Fibroblast of skin of back (primary cell): ENCODE measurements at places on chromosomes 13 and 19.
A peak's percentile ranks its signal among the peaks of the same experiment; 100 is the strongest.

DNA sequence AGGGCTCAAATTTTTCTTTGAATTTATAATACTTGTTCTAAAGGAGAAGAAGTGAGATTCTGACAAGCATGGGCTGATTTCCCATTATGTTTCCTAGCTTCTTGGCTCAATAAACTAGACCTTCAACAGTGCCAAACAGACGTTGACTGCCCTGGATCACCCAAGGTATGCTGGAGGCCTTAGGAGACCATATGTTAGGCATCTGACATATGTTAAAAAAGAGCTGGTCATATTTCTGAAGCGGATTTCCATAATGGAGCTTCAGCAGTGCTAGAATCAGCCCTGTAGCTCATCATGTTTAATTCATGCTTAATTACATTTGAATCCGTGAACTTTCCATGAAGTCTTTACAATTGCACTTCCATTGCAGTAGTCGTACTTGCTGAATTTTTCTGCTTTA lies 653.3 kb downstream of the DIAPH3 start:
- no peak for DNase-seq

- no peak for DNase-seq
Observed at GRCh38 chr13:68940049-68940448, 1167.6 kb upstream of the ATXN8OS start.

GRCh38 chr19:49889687-49890348 lies 6.9 kb downstream of the IL4I1 start:
- DNase-seq, result peak; percentile 72

- DNase-seq, result peak; percentile 27
Observed at GRCh38 chr19:41265395-41266153, 1.4 kb downstream of the HNRNPUL1 start.

GRCh38 chr13:66098931-66099628 lies 1131.1 kb downstream of the PCDH9 start:
- DNase-seq, result peak; percentile 6

GRCh38 chr19:18588611-18589379 lies at the start of gene REX1BD:
Gene REX1BD, plus strand, starts transcription at chr19:18588798. Its CDS starts 4 bp downstream, at chr19:18588802.
- DNase-seq, result peak; percentile 79

GRCh38 chr13:44111701-44112100 lies 232.0 kb downstream of the LACC1 start:
- no peak for DNase-seq

DNA sequence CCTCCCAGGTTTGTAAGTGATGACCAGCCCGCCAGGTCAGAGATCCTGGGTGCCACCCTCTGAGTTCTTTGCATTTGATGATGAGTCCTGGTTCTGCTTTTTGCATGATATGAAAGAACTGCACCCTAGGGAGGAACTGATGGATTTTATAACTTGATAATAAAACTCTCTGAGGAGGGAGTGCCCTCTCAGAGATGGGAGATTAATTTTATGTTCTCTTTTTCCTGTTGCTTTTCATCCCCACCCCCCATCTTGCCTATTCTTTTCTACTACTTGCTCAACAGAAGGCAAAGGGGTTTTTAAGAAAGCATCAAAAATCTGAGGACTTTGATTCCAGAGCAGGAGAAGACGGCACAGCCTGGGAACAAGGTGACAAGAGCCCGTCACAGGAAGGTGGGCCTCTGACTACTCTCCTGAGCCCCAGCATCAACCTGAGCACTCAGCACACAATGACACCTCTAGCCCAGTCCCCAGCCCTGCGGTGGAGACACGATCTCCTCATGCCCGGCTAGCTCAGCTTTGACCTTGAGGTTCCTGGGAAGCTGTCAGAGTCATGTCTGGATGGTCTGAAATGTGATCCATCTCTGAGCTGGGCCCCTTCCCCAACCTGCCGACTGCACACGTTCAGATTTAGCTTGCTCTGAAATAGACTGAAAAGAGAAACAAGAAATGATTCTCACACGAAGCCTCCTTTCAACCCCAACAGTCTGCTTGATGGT lies 69.1 kb downstream of the SIAH3 start:
- DNase-seq, result no peak

GRCh38 chr19:950352-951066 lies 24.7 kb downstream of the ARID3A start:
- DNase-seq, result no peak

- peak; percentile 4 for DNase-seq
Observed at GRCh38 chr13:97573011-97573410, 139.0 kb downstream of the RAP2A start.

DNA sequence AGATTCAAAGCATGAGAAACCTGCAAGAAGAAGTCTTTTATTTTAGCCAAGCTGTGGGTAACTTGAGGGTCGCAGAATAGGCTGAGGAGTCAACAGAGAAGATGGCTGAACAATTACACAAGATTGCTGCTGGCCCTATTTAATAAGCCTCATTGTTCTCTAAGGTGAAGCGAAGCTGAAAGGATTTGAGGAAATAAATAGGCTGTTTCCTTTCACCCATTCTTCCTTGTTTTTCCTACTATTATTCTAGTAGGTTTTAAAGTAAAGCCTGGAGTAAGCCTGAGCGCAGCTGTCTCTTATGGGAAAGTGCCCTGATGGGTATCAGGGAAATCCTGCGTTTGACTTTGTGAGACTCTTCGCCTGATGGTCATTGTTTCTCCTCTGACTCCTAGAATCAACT lies 25.0 kb upstream of the PCCA start:
- DNase-seq, result no peak

DNA sequence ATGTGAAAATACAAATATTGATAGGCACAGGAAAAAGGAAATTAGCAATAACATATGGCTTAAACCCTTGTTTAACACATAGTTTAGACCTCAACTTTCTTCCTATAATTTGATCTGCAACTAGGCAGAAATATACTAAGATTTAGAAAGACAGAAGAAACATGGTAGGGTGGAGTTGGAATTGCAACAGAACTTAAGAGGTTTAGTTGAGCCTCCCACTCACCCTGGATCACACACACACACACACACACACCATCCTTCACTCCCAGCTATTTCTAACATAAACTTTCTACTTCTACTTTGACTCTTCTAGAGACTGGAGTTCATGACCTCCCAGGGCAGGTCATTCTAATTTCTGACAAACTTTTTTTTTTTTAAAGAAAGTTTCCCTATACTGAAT lies 47.4 kb downstream of the FLT3 start:
- DNase-seq, result no peak

GRCh38 chr13:73657821-73658540 lies 476.2 kb downstream of the KLF12 start:
- DNase-seq, result peak; percentile 25

DNA sequence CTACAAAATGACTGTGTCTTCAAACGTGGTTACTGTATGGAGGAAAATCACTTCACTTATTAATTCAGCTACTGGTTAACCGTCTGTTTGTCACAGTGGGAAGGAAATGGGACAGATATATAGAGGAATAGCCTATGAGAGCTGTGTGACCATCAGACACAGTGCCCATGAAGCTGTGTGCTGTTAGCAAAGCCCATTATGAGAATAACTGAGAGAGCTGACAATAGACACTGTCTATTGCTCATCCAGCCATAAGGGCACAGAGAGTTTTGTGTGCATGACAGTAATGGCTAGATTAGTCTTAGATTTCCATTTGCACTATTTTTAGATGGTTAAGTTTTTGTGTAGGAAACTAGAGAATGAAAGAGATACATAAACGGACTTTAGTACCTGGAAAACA lies 64.1 kb upstream of the POSTN start:
- DNase-seq, result no peak

- DNase-seq, result no peak
Observed at GRCh38 chr13:93098972-93099371, 127.6 kb upstream of the GPC6 start.

- DNase-seq, result no peak
Observed at GRCh38 chr13:90003566-90003965, 1343.9 kb upstream of the MIR17HG start.

- DNase-seq, result no peak
Observed at GRCh38 chr13:24625870-24626849, 54.0 kb upstream of the ATP12A start.

DNA sequence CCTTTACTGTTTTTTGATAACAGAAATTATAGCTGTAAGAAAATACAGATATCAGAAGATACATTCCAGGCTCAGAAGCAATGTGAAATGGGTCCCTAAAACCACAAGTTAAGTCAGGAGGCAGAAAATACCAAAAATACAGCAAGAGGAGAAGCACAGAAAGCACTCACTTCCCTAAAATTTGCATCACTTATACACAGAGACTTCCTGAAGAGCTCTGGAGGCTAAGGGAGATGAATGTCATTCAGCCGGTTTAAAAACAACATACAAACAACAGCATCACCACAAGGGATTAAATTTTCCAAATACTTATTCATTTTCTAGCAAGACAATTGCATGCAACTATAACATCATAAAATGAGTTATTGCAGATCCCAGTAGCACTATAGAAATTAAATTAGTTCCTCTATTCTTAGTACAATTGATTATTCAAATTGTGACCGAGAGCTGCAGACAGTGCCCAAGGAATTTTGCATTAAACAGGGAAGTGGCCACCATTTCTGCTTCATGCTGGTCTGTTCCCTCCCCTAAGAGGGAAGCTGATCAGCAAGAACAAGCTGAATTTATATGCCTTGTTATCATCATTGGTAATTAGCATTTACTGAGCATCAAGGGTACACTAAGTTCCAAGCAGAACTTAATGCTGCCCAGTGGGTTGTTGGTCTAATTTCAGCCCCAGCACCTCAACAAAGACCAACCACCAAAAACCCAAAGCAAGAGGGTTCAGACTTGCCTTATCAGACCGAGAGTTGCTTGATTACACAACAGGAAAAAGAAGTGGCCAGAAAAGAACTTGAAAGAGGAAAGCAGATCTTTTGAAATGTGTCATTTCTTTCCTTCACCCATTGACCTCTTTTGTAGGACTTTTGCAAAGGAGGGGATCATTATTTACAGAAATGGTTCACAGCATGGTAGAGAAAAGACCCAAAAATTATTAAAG lies 140.7 kb downstream of the KCTD12 start:
- no peak for DNase-seq

GRCh38 chr13:72798817-72799216 lies 16.9 kb downstream of the PIBF1 start:
- no peak for DNase-seq

DNA sequence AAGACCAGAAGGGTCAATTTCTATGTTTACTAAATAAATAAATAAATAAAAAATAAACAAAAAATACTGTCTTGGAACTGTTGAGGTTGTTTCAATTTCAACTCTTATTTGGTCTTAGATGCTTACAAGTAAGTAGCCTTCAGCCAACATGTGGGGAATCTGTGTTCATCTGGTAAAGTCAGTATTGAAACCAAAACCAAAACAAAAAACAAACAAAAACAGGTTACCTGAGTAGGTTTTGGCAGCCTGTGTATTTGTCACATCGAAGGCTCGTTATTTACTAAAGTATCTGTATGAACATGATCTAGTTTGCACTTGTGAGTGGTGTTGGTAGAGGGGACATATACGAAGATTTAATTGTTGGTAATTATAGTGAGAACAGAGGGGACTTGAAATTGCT lies 471.5 kb downstream of the SLITRK5 start:
- DNase-seq, result no peak

DNA sequence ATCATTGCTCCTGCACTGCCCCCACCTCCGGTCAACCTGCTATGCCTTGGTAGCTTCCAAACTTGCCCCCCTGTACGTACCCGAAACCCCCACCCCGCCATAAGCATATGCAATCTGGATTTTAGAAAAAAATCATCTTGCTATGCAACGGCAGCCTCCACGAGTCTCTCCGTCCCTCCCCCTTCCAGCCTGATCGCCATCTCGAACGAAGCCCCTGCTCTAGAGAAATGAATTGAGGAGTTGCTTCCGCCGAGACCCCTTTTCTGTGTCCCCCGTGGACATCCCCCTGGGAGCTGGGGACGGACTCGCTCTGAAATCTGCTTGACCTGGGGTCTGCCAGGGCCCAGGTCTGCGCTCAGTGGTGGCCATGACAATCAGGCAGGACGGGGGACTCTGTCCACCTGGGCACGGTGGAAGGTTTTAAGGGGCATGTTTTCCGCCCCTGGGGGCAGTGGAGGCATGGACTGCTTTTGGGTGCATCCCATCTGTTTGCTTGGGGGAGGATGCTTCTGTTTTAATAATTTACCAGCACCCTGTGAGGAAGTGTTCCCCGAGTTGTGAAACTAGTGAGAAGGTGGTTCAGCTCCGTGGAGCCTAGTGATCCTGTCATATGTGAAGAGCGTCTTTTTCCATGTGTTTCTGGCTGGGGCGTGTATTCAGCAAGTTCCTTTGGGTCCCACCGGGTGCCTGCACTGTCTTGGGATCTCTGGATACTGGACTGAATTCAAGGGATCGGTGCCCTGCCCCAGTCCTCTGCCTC lies 1.0 kb downstream of the KDM4B start:
- peak; percentile 13 for DNase-seq

- peak; percentile 43 for DNase-seq
Observed at GRCh38 chr19:35142606-35143230, 337 bp upstream of the FXYD7 start.

- DNase-seq, result no peak
Observed at GRCh38 chr19:3719868-3720267, 11.7 kb downstream of the TJP3 start.

DNA sequence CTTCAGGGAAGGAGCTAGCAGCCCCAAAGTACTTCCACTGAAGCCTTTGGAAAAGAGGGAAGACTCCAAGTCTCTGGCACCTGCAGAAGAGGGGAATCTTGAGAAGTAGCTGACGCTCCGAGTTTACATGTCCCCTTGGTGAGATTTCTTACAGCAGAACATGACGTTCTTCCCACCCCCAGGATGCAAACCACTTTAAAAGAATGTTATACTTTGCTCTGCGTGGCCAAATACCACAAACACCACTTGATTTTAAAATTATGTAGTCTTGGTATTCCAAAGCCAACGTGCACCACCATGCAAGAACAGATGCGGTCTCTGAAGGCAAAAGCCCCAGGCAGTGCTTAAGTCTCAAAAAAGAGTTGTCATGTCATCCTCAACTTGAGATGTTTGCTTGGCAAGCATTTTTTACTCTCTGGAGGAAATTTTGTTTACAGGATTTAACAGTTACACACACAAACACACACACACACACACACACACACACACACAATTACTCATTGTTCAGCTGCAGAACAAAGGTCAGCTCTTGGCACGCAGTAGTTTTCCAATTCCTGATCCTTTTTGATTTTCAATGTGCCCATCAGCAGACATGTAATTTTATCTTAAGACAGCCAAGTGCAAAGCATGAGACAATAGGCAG lies 106.1 kb downstream of the RGCC start:
- DNase-seq, result peak; percentile 46

DNA sequence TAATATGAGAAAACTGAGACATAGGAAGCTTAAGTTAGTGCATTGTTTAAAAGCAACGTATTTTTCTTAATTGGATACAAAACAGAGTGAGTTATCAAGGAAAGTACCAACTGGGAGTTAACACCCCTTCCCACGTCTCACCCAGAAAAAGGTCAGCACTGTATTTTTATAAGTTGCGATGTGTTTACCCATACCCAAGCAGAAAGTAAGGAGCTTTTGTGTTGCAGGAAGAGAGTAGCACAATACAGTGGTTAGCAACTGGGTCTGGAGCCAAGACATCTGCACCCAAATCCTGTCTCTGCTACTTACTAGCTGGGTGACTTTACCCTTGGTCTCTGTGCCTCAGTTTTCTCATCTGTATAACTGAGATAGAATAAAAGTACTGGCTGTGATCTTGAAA lies 34.3 kb downstream of the FAM216B start:
- DNase-seq, result no peak
